ENCODE measurements at places on chromosomes 3 and 15. TPM values are rescaled to one million over a fixed set of nuclear protein-coding genes. Genes with fewer than 3 reads are reported as not detected.

Gene FETUB
- not detected for total RNA-seq

Gene PDE8A
- 22.3 TPM for total RNA-seq

Gene EPHA6
- not detected for total RNA-seq

Gene OXTR
- total RNA-seq = 0.45 TPM

Gene ITIH3
- total RNA-seq = not detected

Gene COL8A1
- not detected for total RNA-seq

Gene TM4SF18
- total RNA-seq = not detected

Gene TMC3
- not detected for total RNA-seq

Gene CD200R1
- 11.6 TPM for total RNA-seq

Gene LNP1
- 1.8 TPM for total RNA-seq

Gene SMCO1
- total RNA-seq = not detected

Gene LIPH
- not detected for total RNA-seq

Gene SGO1
- 28.8 TPM for total RNA-seq

Gene SNAPC5
- 33.7 TPM for total RNA-seq

Gene SERPINI1
- total RNA-seq = 2.4 TPM

Gene GOLGA8G
- not detected for total RNA-seq

Gene SATB1
- total RNA-seq = 288 TPM

All from activated naive CD8-positive, alpha-beta T cell treated with anti-CD3 and anti-CD28 coated beads, Interleukin-2, amount 10 ng/mL, durations not matched to agents 7 days and 5 days (primary cell).